CD4-positive, alpha-beta T cell treated with Interleukin-17A for 1 hour (primary cell): ENCODE measurements at places on chromosomes 16 and 17.

DNA sequence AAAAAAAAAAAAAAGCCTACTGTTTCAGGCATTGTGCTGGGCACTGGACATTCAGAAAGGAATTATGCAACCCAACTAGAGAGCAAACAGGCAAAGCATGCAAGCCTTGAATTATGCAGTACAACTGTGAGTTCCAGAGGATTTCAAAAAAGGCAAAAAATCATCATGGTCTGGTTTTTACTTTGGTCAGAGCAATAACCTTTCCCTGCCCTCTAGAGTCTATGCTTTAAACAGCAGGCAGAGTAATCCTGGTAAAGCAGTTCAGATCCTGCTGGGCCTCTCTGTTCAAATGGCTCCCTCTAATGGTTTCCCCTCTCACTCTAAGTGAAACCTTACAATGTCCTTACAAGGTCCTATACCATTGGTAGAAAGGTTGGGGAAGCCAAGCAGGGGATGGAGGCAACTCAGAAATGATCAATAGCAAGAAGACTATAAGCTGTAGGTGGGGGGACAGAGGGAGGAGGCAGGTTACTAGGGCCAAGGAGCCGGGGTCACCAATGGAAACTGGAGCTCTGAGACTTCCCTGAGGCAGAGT is 4.6 kb upstream of the TAF15 start:
- DNase-seq, result peak; percentile 84

- no peak for DNase-seq
Measured at GRCh38 chr17:73972056-73972455, 231.4 kb upstream of the RPL38 start.

DNA sequence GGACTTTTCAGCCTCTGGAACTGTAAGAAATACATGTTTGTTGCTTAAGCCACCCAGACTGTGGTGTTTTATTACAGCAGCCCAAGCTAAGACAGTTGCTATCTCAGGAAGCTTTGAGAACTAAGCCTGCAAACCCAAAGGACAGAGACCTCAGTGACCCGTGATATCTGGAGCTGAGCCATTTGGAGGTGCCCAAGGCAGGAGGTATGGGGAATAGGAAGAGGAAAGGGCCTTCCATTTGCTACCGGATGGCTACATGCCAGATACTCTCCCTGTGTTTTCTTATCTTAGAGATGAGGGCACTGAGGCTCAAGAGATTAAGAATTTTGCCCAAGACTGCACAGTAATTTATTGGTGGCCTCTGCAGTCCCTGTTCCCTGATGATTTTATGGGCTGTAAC is 622.1 kb upstream of the CDH5 start:
- no peak for DNase-seq

GRCh38 chr17:57016764-57017116 is 38.8 kb downstream of the SCPEP1 start:
- no peak for DNase-seq

GRCh38 chr17:80036715-80037477 is 454 bp downstream of the CCDC40 start:
- DNase-seq, result peak; percentile 43

DNA sequence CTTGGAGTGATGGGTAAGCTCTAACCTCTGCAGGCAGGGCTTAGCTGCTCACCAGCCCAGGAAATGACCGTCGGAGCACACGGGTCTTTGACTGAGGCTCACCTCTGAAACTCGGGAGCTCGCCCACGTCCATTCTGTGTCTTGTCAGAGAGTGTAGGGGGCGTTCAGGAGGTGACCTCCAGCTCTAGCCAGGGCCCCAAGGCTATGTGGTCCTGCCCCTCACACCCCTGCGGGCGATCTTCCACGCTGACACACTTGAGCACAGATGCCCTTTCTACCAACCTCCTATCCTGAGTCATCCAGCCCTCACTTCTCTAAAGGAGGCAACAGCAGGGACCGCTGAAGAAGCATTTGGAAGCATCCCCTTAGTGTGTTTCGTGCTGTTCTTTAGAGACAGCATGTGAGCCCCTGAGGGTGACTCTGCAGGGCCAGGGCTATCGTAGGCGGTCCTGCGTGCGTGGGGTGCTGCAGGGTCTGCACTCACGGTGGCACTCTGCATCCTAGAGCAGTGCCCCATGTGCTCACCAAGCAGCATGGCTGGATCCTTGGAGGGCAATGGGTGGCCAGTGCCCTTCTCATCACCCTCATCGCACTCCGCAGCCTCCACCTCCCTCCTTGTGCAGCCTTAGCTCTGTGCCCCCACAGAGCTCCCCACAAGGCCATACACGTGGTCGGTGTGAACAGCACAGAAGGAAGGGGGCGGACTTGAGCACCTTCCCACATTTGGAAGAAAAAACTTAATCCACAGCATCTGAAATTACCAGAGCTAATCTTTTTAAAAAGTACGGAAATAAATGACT is 33.8 kb downstream of the SLC47A1 start:
- no peak for DNase-seq

GRCh38 chr17:54666559-54666958 is 234.1 kb upstream of the TOM1L1 start:
- DNase-seq, result no peak

DNA sequence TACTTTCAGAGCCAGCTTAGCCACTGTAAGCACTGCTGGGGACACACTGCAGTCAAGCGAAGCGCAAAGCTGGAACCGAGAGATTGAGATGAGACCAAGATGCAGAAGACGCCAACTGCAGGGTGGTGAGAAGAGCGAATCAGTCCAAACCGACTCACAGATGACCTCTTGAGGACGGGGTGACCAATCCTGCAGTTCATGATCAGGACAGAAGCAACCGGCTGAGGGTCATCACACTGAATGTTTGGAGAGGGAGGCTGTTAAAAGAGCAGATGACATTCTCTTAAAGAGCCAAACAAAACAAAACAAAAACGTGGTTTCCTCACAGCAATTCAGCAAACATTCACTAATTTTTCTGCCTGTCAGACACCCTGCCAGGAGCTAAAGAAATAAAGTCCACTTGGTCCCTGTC is 8.5 kb downstream of the HASPIN start:
- no peak for DNase-seq
